ENCODE measurements at places on chromosomes 11 and 22.

GRCh38 chr22:43036282-43036829, 21.4 kb upstream of the PACSIN2 start:
- no peak for DNase-seq

DNA sequence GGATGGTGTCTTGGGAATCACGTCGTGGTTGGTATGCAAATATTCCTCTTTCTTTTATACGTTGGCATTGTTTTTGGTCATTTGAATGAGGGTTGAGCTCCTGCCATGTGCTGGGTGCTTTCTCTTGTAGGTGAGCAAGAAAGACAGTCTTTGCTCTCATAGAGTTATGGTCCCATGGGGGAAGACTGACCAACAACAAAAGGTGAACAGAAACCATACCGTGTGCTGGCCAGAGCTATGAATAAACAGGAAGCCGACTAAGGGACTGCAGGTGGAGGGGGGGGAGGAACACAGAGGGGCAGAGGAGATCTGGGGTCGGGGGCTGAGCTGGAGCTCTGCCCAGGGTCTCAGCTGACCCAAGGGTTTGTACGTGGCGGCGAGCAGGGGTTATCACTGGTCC, 245.3 kb downstream of the CTTN start:
- no peak for DNase-seq

DNA sequence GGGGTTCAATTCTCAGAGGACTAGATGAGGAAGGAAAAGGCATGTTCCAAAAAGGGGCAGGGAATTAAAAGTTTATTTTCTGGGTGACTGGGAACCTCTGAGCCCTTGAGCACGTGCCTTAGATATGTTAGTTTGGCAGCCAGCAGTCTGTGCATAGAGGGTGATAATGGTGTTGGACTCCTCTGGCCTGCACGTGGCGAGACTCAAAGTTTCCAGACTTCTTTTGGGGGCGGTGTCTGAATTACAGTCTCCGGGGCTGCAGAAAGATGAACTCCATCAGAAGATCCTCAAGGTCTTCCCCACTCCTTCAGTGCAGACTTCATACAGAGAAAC, 861 bp upstream of the ZNRF3 start:
- no peak for DNase-seq

DNA sequence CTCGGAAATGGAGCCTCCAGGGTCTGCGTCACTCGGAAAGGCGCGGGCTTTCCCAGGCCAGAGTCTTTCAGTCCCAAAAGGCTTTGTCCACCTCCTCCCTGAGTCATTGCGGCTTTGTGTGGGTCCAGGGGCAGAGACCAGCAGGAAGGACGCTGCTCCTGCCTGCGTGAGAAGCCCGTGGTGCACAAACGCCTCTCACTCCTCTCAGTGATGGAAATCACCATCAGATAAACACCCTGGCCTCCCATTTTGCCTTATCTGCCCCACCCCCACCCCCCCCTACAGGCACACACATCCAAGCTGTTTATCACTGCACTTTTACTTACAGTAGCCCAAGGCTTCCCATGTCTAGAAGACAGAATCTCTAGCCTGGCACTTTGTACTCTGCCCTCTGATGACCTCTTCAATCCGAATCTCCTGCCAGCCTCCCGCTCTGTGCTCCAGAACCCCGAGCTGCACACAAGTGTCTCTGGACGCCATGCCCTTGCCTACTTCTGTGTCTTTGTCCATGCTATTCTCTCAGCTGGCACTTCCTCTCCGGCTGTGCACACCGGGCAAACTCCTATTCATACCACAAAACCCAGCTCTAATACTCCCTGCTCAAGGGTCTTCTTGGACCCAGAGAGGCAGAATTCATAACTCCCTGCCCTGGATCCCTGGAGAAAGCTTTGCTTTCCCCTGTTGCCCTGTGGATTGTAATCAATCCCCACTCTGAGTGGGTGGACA, 954.6 kb downstream of the TBC1D22A start:
- DNase-seq, result no peak

GRCh38 chr11:113681711-113682413, 24.2 kb downstream of the TMPRSS5 start:
- no peak for DNase-seq
